ENCODE measurements at places on chromosomes 2 and 18.
A peak's percentile ranks its signal among the peaks of the same experiment; 100 is the strongest.

- DNase-seq = no peak
These were observed 1009.2 kb upstream of the FANCL start for GRCh38 chr2:59250307-59250677.

- DNase-seq = no peak
These were observed 112.7 kb downstream of the ANKRD44 start for GRCh38 chr2:197197895-197198311.

GRCh38 chr2:101036562-101036961, 34.5 kb downstream of the RPL31 start:
- DNase-seq = no peak

GRCh38 chr2:230643576-230644291, 68.9 kb upstream of the CAB39 start:
- DNase-seq = no peak

DNA sequence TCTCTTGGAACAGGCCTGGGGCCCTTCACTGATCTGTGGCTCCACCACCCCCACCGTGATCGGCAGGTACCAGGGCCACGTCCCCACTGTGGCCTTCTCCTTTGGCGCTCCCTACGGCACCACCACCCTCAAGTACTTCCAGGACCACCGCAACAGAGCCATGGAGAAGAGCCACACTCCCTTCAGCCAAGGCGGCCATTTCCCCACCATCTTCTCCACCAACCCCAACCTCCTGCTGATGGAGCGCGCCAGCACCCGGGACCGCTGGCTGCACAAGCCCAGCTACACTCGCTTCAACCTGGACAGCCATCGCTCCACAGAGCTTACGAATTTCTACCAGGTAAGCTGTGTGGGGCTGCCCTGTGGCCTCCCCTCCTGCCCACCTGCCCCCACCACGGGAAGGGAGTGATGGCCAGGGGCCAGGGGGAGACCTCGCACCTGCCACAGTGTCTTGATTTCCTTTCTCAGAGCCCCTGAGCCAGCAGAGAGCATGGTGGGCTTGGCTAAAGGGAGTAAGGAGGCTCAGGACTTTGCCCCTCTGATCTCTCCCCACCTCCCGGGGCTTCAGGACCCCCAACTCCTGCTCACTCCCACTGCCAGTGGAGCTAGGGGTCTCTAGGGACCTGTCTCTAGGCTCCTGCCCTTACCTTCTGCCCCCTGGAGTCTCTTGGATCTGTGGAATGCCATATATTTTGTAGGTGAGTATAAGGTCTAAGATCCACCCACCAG, 65.2 kb downstream of the CIB4 start:
- no peak for DNase-seq

GRCh38 chr2:29065068-29065811, 9.1 kb downstream of the PCARE start:
- DNase-seq = no peak

DNA sequence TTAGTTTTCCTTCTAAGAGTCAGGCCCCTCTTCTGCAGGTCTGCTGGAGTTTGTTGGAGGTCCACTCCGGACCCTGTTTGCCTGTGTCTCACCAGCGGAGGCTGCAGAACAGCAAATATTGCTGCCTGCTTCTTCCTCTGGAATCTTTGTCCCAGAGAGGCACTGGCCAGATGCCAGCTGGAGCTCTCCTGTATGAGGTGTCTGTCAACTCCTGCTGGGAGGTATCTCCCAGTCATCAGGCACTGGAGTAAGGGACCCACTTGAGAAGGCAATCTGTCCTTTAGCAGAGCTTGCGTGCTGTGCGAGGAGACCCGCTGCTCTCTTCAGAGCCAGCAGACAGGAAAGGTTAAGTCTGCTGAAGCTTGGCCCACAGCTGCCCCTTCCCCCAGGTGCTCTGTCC, 4.8 kb downstream of the REG1B start:
- no peak for DNase-seq

- DNase-seq = no peak
These were observed 19.1 kb downstream of the MAP2 start for GRCh38 chr2:209442939-209443338.

DNA sequence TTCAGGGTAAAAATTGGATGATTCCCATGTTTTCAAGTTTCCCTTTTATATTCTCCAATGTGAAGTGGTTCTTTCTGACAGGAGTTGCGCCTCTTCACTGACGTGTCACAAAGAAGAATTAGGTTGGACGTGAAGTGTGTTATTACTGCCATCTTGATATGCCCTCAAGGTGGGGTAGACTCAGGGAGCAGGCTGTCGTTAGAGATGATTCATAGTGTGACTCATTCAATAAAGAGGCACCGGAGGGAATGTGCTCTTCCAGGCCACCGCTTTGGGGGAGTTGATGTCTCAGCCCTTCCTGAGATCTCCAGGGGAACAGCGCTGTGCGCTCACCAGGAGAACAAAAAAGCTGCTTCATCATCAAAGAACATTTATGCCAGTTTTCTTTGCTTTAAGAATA, 3.6 kb upstream of the DGKD start:
- peak; percentile 84 for DNase-seq

- peak; percentile 32 for DNase-seq
These were observed 1.1 kb downstream of the PTH2R start for GRCh38 chr2:208407667-208408066.

- DNase-seq = peak; percentile 85
These were observed 38.4 kb downstream of the PAX8 start for GRCh38 chr2:113240150-113240914.

DNA sequence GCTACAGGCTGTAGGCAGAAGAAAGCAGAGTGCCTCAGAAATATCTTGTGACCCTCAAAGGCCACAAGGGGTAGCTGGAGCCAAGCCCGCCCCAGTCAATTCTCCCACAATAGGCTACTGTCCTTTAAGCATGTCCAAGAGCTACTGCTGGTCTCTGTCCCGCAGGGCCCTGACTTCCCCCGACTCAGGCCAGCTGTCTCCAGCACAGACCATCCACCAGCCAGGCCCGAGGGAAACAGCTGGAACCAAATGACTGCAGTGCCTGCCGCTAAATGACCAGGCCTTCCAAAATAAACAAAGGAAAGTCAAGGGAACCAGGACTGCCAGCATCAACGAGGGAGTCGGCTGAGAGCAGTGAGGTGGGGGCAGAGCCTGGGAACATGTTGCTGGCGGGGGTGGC, 36.7 kb downstream of the MCFD2 start:
- no peak for DNase-seq

GRCh38 chr18:37398248-37398920, 167.2 kb downstream of the CELF4 start:
- DNase-seq = no peak

GRCh38 chr2:13921245-13921644, 711.3 kb upstream of the LRATD1 start:
- DNase-seq = no peak

- peak; percentile 16 for DNase-seq
These were observed 21.2 kb upstream of the EPAS1 start for GRCh38 chr2:46275995-46276394.

GRCh38 chr2:197416268-197416667, 18.6 kb downstream of the SF3B1 start:
- DNase-seq = no peak

DNA sequence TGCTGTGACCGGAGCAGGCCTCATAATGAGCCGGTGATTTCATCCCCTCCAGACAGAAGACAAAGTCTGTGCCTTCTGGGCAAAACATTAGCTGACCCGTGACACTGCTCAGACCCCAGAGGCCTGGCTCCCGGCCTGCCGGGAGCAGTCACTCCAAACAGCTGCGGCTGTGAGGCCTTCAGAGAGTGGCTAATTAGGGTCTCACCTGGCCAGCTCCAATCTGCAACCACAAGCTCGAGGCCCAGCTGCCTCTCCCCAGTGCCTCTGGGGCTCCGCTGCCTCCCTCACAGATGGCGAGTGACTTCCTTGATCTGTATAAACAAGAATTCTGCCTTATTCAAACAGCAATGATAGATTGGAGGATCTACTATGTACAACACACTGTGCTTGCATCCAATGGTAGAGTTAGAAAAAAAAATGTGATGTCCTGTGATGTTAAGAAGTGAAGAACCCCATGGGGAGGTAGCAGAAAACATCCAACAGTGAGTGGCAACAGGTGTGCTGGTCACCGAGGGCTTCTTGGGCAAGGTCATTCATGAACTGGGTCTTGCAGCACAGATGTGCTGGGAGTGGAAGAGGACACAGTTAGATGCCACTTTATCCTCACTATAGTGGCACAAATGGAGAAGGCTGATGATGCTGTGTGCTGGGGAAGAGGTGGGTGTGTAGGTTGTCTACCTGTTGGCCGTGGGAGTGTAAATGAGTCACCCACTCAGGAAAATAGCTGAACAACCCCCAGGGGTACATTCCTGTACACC, 98.2 kb upstream of the ASAP2 start:
- no peak for DNase-seq

DNA sequence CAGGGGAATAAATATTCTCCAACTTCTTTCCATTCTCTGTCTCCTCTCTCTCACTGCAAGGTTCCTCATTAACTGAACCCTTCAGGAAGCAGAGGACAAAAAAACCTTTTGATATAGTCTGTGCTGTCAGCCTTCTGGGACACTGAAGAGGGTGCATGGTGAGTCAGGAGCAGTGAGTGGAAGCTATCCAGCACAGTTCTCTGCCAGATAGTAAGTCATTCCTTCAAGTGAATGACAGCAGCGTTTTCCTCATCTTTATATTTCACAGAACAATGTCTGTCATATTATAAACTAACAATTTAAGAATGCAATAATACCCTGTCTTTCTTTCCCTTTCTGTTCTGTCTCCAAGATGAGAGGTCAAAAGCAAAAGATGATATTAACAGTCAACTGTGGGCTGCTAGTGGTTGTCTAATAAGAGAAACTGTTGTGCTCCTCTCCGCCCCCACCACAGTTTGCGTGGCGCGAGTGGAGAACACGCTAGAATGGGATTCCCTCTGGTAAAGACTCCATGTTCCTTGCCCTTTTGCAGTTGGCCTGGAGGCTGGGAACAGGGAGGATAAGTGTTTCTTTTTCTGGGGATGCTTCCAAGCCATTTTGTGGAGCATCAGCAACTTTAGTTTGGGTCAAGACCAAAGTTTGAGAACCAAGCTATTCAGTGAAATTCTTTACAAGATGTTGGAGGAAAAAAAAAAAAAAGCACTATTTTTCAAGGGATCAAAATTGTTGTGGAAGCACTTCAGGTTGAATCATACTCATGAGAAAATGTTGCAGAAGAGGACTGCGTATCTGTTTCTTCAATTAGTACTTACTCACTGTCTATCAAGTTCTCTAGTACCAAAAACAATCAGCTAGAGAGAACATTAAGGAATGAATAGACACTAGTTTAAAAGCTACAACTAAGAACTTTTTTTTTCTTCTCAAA, 430.2 kb downstream of the SETBP1 start:
- DNase-seq = peak; percentile 29

DNA sequence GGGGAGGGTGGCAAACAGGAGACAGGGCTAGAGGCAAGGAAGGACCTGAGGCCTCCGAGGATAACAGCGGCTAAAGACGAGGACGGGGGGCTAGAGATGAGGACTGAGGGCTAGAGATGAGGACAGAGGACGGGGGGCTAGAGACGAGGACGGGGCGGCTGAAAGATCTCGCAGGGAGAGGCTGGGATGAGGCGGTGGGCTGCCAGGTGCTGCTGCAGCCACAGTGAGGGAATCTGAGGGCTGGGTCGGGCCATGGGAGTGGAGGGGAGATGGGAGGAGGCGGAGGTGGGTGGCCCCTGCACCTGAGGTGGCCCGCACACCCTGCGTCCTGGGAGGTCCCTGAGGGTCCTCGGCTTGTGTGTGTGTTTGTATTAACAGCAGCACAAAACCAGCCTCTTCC, 350.2 kb upstream of the SALL3 start:
- no peak for DNase-seq

- no peak for DNase-seq
These were observed 75.0 kb downstream of the CTIF start for GRCh38 chr18:48613589-48614404.
